Suppressor macrophage treated with lipopolysaccharide for 4 hours (primary cell): ENCODE measurements at places on chromosomes 12 and 14.

GRCh38 chr12:85076688-85077430 lies 40.7 kb downstream of the LRRIQ1 start:
- peak; percentile 29 for DNase-seq

- DNase-seq, result no peak
These were observed 49.1 kb upstream of the CAND1 start for GRCh38 chr12:67220065-67220464.

- no peak for DNase-seq
These were observed 309.3 kb downstream of the BCAT1 start for GRCh38 chr12:24639641-24640040.

GRCh38 chr12:66168410-66168809 lies 1.4 kb downstream of the TMBIM4 start:
- DNase-seq, result no peak

DNA sequence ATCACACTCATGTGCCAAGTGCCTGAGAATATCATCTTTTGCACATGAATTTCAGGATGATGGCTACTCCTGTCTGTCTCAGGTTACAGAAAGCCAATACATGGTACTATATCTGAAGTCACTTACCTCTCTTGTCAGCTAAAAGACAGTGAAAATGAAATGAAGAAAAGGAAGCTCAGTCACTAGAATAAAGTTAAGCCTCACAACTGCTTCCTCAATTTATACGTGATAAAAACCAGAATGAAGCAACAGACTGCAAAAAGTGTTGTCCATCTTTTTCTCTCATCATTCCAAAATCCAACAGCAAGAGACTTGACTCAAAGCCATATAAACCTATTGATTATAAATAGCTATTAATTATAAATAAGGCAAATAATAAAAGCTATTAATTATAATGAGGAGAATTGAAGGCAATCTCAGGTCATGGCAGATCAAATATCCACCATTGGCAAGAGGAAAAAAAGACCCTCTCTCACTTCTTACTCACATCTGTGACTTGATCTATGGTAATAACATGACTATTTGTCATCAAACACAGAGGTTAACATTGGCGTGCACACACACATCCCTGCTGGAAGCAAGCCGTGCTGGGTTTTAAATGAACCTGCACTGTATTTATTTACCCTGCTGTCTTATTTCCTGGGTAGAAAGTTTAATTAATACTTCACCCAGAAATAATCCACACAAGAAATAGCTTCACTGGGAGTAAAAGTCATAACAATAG lies 10.0 kb downstream of the NIN start:
- peak; percentile 54 for DNase-seq

DNA sequence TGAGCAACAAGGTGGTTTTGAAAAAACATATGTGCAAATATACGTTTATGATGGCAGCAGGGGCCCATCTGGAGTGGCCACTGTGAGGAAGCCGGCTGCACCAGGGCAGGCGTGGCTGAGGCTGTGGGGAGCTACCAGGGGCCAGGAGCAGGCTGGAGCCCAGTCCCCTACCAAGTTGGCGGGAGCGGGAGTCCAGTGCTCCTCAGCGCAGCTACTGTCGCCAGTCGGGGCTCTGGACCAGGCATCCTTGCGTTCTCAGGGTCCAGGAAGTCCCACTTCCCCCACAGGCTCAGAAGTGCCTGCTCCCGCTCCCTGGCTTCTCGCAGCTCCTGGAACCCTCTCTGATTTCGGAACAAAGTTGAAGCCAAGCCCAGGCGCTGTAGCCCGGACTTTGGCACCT lies 1377.5 kb upstream of the FLRT2 start:
- DNase-seq, result no peak

DNA sequence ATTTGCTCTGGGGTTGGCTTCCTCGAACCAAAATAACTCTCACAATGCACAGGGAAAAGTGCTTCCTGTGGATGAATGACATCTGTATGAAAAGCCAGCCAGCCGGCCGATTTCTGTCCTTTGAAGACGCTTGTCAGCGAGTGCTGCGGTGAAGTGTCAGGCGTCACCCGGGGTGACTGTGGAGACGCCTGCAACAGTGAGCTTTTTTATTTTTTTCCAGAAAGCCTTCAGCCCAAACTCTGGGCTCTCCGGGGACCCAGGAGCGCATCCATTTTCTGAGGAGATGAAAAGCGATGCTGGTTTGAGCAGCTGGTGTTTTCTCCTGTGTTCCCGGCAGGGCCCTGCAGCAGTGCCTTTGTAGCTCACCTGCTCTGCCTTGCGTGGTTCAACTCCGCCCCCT lies 147.9 kb upstream of the MYL2 start:
- DNase-seq, result no peak
